ENCODE measurements at places on chromosomes 2 and 18.

DNA sequence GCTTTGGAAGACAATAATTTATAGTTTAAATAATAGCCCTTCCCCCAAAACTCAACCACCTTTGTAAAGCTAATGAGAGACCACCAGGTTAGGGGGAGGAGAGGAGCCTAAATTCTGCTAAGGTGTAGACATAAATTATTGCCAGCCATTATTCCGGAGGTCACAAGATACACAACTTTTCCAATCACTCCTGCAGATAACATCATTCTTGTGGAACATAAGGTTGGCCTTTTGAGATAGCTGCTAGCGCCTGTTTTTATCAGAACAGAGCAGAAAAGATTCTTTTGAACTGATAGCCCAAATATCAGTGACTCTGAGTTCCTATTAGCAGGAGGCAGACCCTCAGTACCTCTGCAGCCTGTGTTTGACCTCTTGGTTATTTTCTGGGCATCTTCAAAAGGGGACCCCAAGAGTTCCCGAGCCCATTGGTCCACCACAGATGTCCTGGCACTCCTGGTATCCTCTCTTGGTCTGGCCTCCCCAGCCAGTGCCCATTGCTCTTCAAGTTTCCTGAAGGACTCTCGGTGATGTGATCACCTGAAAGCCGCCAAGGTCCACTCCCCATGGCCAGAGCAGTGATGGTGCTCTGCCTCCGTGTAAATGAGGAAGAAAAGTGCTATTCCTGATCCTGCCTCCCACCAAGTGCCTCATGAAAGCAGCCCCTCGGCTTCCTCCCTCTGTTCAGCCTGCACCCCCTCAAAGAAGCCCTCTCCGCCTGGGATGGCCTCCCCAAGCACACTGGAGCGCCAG, 38.5 kb upstream of the LAPTM4A start:
- no peak for DNase-seq

DNA sequence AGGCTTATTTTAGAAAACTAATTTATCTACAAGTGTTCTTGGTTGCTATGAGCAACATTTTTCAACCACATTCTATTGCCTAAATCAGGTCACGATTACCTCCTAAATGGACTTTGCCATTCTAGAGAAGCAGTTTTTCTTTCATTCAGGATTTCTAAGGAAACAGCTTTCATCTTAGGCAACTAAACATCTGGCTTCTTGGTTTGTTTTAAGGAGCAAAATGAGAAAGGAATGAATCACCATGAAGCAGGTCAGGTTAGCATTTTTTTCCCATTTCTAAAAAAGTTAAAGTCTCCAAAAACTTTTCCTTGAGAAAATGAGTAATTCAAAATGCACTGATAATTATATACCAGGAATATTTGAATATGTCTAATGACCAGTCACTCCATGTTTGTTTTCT, 114.8 kb downstream of the GAREM1 start:
- no peak for DNase-seq

GRCh38 chr2:235194836-235195235, 243.0 kb downstream of the SH3BP4 start:
- DNase-seq: no peak

- no peak for DNase-seq
Measured at GRCh38 chr2:60808330-60808801, 52.3 kb downstream of the PAPOLG start.

DNA sequence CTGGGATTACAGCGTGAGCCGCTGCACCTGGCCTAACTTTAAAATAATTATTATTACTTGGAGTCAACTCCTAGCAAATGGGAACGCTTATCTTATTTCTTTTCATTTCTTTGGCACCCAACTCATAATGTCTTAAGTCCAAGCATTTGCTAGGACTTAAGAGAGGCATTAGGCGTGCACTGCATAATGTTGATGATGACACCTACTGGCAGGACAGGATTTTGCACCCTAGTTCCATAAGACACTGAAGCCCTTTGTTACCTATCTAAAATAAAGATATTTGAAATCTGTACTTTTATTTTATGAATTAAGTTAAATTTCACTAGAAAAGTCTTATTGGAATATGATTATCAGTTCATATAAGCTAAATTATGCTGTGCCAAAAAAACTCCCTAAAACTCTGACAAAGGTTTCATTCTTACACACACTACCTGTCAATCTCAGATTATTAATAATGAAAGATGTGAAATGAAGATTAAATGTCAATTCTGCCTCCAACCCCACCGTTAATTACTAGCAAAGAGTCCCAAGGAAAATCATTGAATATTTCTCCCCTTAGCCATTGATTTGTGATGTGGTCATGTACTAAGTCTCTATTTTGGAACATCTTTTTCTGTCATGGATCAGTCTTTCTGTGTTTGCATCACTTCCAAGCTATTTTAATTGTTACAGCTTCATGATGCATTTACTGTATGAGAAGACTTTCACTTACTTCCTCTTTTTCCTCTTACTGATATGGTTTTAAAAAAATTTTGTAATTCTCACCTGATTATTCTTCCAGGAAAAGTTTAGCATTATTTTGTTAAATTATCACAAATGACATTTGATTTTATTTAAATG, 12.7 kb upstream of the CDH2 start:
- DNase-seq: peak; percentile 56

DNA sequence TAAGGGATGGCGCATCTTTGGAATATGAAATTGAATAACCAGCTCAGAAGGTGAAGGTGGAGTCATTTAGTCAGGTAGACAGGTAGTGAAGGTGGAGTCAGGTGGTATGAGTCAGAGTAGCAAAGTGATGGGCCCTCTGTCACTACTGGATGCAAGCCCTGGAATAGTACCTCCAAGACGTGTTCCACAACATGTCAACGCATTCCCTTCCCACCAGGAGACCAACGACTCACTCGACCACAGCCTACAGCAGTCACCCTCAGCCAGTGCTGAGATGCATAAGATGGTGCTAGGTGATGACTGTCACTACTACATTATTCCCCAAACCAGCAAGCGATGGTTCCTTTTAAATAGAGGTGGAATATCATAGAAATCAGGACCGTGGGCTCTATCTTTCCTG, 6.8 kb downstream of the CPLX4 start:
- no peak for DNase-seq

- no peak for DNase-seq
Measured at GRCh38 chr2:102444233-102444632, 21.3 kb downstream of the IL18RAP start.

GRCh38 chr2:19888831-19889230, 13.0 kb downstream of the TTC32 start:
- no peak for DNase-seq

All from HT-29 (cell line).